ENCODE measurements at places on chromosomes 13 and 19.

- no peak for DNase-seq
These were observed 295.4 kb downstream of the SLITRK6 start for GRCh38 chr13:85503797-85504196.

DNA sequence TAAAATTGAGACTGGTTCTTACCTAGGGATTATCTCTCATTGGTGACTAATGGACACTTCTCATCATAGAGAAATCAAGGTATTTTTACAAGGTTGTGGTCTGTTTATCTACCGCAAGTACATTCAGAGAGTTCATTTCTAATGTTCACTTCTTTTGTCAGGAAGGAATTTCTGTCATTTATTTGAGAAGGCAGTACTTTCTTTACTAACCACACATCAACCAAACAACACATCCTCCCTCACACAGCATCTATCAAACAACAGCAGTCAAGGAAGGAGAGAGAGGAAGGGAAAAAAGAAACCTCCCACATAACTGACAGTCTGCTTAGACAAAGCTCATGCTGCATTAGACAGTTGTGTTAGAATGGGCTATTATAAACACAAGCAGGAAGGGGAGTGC is 182.3 kb upstream of the KLF12 start:
- DNase-seq = no peak

DNA sequence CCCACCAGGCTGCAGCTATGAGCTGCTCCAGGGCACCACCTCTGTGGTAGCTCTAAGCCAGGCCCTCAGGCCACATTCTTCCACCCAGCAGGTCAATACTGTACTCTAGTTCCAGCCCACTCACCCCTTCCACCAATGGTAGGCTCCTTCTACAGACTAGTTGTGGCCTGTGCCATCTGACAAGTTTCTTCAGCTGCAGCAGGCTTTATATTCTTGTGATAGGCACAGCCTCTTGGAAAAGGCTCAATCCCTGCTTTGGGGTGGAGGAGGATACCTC is 8.5 kb downstream of the MICU2 start:
- DNase-seq = no peak

DNA sequence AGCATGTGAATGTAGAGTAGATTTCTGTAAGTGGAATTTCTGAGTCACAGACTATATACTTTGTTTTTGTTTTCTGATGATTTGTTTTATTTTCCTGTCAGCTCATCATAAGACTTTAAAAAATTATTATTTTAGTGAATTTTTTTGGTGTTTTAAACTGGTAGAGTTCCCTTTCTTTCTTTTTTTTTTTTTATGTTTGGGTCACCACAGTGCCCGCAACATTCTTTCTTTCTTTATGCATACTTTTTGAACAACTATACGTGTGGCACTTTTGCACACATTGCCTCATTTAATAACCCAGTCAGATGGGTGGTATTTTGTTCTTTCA is 46.0 kb downstream of the WDFY2 start:
- DNase-seq = no peak

- DNase-seq = no peak
These were observed 23.8 kb upstream of the KLF12 start for GRCh38 chr13:74158028-74158427.

GRCh38 chr19:33520048-33520643 is 1.4 kb downstream of the PEPD start:
- no peak for DNase-seq

DNA sequence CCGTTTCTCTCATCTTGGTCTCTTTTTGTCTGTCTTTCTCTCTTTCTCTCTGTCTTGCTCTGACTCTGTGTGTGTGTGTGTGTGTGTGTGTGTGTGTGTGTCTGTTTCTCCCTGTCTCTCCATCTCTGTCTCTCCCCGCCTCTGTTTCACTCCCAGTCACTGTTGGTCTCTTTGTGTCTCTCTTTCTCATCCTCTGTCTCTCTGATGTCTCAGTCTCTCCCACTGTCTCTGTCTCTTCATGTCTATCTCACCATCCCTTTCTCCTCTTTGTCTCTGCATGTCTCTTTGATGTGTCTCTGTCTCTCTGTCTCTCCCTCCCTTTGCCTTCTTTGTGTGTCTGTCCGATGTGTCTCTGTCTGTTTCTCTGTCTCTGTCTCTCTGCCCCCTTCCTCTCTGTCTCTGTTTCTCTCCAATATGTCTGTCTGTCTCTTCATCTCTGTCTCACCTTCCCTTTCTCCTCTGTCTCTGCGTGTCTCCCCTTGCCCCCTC is 2.5 kb downstream of the NFIC start:
- no peak for DNase-seq

GRCh38 chr13:23876265-23876664 is 12.9 kb downstream of the MIPEP start:
- no peak for DNase-seq

DNA sequence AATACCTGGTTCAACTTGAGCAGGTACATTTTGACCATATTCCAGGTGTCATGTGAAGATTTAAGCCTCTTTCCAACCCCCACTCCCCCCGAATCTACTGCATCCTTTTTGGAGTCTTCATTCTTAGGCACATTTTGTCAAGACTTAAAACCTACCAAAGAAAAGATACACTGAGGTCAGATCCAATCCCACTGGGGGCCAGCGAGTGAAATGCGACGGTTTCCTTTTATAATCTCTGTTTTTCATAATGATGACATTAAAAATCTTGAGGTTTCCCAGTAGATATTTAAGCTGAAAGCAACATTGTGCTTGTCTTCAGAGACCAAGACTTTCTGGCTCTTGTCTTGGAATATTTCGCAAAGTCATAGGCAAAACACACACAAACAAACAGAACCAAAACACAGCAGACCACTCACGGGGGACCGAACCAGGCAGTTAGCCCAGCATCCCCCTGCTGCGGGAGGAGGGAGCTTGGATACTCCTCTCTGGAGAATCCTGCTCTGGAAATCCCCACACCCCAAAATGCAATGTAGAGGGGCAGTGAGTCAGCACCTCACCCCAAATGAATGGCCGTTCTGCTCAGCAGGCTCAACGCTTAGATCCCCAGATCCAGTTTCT is 506 bp upstream of the GAS6 start:
- no peak for DNase-seq

- no peak for DNase-seq
These were observed 128.3 kb downstream of the LMO7 start for GRCh38 chr13:75764251-75764925.

DNA sequence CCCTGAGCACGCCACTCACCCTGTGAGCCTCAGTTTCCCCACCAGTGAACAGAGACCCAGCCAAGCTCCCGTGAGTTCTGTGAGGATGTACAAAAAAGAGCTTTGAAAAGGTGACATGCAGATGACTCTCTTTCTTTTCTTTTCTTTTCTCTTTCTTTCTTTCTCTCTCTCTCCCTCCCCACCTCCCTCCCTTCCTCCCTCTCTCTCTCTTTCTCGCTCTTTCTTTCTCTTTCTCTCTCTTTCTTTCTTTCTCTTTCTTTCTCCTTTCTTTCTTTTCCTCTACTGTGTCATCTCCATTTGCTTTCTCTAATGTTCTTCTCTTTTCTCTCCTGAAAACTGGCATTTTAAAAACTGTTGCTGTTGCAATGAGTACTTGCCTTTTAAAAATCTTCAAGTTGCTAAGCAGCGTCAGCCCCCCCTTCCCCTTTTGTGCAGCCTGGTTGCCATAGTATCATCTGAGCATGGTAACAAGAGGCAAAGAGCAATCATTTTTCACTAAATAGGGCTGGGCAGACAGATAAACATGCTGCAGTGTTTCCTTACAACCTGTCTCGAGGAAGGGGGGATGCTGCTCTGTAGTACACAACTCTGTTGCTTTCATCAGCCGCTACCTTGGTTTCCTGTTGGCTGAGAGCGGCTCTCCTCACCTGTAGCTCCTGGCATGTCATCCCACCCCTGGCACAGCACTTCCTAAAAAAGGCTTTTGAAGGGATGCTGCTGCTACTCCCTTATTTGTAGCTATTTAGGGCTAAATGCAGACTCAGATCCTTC is 108.7 kb upstream of the MBNL2 start:
- no peak for DNase-seq

DNA sequence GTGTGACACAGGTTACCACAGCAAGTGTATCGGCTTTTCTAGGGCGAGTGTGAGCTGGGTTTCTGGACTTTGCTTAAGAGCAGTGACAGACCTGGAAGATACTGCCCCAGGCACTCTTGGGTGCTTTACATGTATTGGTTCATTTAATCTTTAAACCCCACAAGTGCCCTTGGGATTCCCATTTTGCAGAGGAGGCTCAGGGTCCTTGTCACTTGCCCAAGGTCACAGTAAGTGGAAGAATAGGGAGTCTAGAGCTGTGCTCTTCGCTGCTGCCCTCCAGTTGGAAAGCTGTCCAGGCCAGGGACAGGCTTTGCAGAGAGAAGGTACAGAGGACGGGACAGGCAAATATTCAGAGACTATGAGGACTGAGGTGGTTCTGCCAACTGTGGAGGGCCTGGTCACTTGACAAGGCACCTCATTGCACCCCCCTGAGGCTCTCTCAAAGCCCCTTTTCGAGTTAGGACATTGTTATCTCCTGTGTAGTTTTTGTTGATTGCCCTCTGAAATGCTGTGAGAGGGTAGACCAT is 42.4 kb downstream of the BBC3 start:
- DNase-seq = no peak

DNA sequence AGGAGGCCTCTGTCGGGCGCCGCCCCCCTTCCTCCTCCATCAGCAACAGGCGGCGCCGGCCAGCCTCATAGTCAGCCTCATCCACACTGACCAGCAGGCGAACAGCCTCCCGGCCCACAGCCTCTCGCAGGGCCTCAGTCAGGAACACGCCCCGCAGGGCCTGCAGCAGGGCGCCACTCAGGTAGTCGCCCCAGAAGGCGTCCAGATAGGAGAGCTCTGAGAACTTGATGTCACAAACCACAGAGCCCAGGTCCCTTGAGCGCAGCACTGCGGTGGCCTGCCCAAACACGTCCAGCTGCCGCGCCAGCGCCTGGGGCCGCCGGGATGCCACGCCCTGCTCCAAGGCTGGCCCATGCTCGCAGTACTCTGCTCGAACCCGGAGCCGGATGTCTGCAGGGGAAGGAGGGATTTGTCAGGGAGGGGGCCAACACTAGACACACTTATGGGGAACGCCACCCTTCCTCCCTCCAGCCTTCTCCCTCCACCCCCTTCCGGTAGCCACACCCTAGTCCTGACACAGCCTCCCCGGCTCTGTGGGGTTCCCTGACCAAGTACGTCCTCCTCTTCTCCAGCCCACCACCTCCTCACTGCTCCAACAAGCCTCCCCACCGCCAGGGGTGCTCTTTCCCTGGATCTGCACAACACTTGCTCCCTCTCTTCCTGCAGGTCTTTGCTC is 17.9 kb downstream of the DEDD2 start:
- DNase-seq = peak; percentile 84

GRCh38 chr19:55101261-55101660 is 16.2 kb downstream of the PPP1R12C start:
- no peak for DNase-seq

DNA sequence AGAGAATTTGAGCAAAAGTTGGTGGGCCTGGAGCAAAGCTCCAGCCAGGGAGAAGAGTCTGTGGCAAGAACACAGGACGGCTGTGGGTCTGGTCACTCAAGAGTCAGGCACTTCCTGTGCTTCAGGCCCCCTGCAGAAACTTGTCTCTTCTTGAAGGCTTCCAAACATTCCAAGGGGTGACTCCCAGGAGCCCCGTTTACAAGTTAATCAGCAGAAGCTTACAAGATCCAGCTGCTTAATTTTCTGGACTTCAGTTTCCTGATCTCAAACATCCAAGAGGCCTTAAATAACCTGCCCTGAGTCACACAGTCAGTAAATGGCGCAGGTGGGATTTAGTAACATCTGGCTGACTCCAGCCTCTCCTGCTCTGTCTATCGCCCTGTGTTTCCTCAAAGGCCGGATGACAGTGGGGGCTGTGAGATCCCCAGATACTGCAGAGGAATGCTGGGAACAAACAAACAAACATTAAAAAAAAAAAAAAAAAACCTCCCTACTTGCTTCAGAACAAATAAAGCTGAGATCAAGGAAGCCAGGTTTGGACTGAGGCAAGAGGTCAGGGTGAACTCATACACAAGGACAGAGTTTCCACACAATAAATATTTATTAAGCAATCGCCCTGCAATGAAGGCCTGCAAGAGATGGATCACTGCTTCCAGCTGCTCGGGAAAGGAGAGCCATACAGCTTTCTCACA is 175.4 kb upstream of the RFC3 start:
- DNase-seq = no peak

- no peak for DNase-seq
These were observed 1.4 kb downstream of the PSMD8 start for GRCh38 chr19:38375748-38376147.

- no peak for DNase-seq
These were observed 1.7 kb upstream of the SBK3 start for GRCh38 chr19:55546822-55547614.

DNA sequence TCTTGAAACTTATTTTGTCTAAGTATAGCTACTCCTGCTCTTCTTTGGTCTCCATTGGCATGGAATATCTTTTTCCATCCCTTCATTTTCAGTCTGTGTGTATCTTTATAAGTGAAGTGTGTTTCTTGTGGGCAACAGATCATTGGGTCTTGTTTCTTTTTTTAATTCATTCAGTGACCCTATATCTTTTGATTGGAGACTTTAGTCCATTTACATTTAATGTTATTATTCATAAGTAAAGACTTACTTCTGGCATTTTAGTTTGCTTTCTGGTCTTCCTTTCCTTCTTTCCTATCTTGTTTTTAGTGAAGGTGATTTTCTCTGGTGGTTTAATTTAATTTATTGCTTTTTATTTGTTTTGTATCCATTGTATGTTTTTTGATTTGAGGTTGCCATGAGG is 19.8 kb downstream of the CD70 start:
- no peak for DNase-seq

DNA sequence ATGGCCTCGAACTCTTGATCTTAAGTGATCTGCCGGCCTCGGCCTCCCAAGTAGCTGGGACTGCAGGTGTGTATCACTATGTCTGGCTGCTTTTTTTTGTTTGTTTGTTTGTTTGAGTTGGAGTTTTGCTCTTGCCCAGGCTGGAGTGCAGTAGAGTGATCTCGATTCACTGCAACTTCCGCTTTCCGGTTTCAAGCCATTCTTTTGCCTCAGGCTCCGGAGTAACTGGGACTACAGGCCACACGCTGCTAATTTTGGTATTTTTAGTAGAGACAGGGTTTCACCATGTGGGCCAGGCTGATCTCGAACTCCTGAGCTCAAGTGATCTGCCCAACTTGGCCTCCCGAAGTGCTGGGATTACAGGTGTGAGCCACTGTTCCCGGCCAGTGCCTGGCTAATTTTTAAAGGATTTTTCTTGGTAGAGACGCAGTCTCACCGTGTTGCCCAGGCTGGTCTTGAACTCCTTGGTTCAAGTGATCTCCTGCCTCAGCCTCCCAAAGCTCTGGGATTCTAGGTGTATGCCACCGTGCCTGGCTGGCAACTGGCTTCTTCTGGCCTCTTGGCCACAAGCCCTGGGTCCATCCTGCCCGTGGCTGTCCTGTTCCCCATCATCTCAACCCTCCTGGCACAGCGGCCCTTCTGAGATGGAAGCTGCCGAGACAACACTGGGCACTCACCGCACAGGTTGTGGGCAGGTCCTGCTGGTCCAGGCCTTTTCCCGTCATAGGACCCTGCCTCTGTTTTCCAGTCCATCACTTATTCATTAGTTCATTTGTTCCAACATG is 11.5 kb downstream of the TECR start:
- DNase-seq = no peak
